ENCODE measurements at places on chromosomes 16 and 17.

- DNase-seq = no peak
Measured at GRCh38 chr17:78672005-78672404, 94.8 kb upstream of the DNAH17 start.

- peak; percentile 3 for DNase-seq
Measured at GRCh38 chr17:69609473-69610305, 195.2 kb downstream of the MAP2K6 start.

GRCh38 chr17:66233023-66233753, 4.0 kb upstream of the APOH start:
- no peak for DNase-seq

DNA sequence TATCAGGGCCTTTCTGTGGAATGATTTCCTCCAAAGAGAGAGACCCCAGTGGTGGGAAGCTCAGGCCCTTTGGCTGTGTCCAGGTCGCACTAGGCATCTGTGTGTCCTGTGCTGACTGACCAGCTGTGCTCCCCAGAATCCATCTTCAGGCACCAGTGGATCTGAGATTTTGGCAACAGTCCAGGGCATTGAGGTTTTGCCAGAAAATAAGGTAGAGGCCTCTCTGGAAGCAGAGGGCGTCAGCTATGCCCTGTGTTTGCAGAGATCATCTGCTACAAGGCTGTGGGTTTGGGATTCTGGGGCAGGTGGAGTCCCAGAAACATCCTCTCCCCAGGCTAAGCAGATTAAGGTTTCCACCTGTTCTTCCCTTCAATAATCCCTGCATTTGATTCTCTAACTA, 57.5 kb upstream of the TOB1 start:
- no peak for DNase-seq

DNA sequence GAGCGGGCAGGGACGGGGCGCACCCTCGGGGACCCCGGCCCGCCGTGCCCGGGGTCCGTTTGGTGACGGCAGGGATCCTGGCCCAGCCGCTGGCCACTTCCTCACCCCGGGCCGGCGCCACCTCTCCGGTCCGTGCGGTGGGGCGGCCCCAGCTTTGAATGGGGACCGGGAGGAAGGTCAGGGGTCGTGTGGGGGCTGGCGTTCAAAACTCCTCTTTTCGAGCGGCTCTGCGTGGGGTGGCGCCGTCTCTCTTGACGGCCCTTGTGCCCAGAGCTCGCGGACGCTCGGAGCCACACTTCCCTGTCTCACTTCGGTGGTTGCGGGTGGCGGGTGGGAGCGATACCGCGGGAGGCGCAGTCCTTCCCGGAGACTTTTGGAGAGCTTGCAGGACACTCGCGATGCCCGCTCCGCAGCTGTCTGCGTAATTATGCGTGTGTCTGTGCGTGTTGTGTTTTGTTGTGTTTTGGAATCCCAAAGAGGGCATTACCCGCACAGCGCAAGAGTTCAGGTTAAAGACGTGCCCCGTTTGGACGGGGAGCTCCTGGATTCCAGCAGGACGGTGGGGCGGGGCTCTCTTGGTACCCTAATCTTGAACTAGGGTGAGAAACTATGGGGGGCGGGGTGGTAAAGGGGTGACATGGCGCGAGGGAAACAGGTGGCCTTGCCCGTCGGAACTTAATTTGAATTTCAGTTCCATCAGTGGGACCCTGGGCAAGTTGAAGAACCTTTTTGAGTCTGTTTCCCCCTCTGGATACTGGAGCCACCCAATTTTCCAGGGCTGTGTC, 637 bp downstream of the PLCG2 start:
- no peak for DNase-seq

DNA sequence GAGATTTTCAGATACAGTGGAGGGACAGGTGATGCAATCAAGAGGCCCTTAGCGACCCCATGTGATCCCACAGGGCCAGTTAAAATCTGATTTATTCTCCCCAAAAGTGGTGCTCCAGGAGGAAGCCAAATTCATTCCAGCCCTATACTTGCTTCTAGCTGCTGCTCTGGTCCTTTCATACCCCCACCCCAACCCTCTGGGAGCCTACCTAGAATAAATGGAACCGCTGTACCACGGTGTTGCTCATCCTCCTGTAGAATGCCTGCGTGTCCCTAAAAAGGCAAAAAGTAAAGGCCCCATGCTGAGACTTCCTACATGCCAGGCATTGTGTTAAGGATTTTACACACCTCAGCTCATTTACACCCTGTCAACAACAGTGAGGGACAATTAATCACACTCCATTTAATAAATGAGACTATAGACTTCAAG, 2.0 kb upstream of the RASL10B start:
- DNase-seq = no peak

DNA sequence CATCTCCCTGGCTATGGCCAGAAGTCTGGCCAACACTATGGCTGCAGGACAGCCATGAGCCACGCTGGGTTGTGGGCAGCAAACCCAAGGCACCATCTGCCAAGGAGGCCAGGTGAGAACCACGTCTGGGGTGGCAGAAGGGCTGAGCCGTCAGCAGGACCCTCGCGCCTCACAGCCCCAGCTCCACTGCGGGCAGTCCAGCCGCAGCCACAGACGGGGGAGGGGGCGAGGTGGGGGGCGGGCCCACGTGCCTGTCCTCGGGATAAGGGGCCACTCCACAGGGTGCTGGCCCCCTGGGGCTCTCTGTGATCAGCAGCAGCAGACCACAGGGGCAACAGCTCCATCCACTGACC, 6.5 kb upstream of the BAIAP2 start:
- DNase-seq = no peak

DNA sequence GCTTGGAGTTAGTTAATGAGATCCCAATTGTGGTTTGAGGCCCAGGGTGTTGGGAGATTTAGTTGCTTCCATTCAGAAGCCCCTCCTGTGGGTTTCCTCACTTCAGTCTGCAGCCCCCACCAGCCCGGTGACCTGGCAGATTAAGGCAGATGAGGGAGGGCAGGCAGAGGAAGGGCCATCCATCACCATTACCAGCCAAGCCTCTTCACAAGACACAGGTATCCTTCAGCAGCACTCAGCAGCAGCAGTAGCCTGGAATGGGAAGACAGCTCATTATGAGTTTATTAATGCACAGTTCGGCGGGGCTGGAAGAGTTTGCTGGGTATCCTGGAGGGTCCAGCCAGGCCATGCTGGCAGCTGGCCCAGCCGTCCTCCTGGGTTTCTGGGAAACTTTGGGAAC, 90.0 kb upstream of the GPRC5B start:
- DNase-seq = no peak
